ENCODE measurements at places on chromosomes 6 and 20. TPM values are rescaled to one million over a fixed set of nuclear protein-coding genes. Genes with fewer than 3 reads are reported as not detected.

GRCh38 chr6:154298297-154298696, 58.3 kb downstream of the IPCEF1 start:
- DNase-seq: no peak

DNA sequence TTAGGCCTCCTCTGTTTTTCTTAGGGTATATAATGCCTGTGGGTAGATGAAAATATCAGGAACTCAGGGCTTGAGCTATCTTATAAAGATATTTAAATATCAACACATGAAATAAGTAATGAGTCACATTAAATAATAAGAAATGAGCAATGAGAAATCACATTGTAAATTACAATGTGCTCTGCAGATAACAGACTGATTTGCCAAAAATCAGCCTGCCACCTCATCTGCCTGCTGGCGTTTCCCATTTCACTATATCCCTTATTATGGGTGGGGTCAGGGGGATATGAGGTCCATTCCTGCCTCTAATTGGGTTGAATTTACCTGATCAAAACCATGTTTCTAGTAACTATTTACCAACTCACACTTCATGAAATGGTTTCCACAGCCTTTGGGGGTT, 335.2 kb downstream of the CDC5L start:
- no peak for DNase-seq

DNA sequence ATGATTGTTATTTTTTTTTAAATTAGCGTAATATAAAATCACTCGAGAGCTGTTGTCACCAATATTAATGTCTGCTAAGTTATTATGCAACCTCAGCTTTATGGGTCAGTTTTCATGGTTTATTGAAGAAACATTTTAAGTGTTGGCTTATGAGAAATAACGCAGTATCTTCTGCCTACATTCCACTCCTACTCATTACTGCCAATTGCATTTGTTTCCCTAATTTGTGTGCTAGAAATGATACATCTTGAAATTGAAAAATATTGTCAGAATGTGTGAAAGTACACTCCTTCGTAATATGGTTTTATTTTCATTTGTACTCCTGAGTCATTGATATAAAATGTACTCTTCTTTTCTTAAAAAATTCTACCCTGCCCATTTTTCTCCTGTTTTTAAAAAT, 333.3 kb upstream of the HSF2 start:
- DNase-seq: no peak

DNA sequence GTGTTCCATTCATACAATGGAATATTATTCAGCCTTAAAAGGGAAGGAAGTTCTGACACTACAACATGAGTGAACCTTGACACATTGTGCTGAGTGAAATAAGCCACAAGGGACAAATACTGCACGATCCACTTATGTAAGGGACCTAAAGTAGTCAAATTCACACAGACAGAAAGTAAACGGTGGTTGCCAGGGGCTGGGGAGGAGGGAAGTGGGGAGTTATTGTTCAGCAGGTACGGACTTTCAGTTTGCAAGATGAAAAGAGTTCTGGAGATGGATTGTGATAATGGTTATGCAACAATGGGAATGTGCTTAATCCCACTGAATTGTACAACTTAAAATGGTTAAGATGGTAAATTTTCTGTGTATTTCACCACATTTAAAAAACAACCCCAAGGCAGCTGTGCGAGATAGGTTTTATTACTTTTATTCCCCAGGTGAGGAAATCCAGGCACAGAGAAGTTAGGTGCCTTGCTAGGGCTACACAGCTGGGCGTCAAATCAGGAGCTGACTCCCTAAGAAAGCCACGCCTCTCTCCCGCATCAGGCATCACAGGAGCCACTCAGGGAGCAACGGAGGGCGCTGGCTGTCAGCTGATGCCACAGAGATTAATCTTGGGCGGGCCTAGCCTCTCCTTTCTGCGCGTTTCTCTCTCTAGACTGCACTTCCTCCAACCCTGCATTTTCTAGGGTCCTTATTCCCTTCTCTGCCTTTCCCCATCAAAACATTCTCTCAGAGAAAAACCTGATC, 9.3 kb upstream of the TRAF3IP2 start:
- DNase-seq: no peak

DNA sequence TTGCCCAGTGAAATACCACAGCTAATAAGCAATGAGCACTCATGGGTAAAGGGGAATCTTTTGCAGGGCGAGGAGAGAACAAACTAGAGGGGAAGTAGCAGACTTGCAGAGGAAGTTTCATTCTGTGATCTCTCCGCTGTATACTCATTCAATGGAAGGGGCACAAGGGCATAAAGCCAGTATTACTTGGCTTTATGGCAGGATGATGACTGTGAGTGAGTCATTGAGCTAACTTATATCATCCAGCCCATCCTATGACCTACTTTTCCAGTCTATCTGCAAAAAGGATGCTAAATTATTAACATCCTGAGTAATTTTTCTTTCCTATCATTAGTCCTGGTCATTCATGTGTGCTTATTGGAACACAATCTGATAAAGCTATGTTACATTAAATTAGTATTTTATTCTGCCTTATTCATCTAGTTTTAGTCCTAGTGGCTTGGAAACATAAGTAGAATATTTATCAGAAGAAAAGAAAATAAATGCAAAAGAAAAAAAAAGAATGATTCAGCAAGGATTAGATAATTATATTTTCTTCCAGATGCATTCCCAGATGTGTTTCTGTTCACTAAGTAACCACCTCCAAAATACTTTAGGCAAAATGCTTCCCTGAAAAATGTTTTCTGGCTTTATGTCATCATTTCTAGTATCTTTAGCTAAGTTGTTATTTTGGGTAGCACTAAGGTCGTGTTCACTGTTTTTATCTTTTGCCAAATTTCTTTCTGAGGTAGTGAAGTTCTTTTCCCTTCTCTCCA, 471.7 kb downstream of the CDKAL1 start:
- DNase-seq: no peak

- DNase-seq: peak; percentile 52
Measured at GRCh38 chr6:134882426-134883038, 67.4 kb downstream of the ALDH8A1 start.

- DNase-seq: no peak
Measured at GRCh38 chr6:163466839-163467390, 52.4 kb downstream of the QKI start.

DNA sequence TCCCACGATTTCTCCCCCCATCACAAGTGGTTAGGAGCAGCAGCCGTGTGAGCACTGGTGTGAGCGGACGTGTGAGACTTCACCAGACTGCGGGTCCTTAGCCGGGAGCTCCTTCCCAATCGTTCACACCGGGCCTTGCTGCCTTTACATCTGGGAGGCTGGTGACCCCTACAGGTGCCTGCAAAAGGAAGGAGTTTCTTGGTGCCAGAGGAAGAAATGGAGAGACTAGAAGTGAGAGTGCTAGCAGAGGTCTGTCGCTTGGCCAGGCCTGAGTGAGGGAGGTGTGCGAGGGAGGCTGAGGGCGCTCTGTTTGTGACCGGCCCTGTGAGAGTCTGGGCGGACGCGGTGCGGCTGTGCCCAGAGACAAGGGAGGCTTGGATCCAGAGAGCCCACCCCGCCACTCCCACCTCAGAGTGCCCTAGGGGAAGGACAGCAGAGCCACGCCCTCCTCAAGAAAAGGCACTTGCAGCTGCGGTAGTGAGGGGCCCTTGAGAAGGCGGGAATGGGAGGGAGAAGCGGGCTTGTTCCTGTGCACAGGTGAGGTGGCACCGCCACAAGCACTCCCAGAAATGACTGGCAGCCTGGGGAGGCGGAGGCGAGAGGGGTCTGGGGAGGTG, 10.0 kb upstream of the ARMC2 start:
- DNase-seq: no peak

GRCh38 chr6:95357380-95358020, 219.8 kb upstream of the MANEA start:
- no peak for DNase-seq

GRCh38 chr6:18136260-18136659, 13.8 kb upstream of the NHLRC1 start:
- DNase-seq: no peak

DNA sequence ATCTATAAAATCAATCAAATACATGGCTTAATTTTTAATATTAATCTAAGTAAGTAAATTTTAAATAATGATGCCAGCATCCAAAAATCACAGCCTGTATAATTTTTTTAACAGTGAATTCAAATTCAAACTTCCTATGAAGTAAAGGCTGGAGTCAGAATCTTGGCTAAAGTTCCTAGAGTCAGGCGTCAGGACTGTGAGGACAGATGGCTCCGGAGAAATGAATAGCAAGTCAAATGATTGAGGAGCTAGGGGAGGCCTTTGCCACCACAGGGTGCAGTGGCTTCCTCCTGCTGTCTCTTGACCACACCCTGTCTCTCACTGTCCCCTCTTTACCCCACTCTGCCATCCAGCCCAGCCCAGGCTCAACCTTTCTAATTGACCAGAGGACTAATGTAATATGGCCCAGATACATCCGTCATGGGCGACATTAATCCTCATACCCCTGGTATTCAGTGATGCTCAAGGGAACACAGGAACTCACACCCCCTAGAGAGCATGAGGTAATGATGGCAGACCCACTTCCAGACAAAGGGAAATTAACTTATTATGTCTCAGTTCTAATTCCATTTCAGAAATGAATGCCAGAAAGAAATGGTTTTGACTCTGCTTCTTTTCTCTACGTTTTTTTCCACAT, 53.4 kb downstream of the OPRM1 start:
- DNase-seq: no peak

- no peak for DNase-seq
Measured at GRCh38 chr6:141726248-141726647, 406.5 kb upstream of the GJE1 start.

DNA sequence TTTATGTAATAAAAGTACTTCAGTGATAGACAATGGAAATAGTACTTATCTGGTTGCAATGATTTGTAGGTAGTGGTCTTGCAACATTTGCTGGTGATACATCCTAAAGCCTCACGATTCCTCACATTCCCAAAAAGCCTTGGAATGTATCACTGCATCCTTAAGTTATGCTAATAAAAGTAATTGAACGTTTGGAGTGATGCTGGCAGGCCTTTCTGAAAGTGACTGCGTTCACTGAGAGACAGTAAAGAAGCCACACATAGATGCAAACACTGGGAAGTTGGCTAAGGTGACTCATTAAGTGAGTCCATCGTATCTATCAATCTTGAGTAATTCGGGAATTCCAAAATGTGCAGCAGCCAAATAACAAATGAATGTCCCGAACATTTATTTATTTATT, 444.1 kb upstream of the SOX4 start:
- no peak for DNase-seq

DNA sequence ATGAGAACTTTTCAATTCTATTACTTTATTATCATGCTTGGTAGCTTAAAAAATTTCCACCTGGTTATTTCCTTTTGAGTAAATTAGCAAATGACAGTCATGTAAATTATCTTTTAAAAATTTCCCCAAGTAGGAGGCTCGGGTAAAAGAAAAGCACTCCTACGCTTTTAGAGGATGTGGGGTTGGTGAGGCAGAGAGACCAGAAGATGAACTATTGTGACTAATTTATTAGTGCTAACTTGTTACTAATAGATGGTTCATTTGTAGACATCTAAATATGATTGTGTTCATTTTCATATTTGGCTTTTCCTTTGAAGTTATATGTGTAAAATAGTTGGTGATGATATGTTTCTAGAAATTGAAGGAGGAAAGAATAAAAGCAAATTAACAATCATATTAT, 27.0 kb downstream of the ZNF292 start:
- no peak for DNase-seq

- DNase-seq: no peak
Measured at GRCh38 chr6:156840136-156840535, 63.0 kb downstream of the ARID1B start.

GRCh38 chr6:105651969-105652368, 249.1 kb upstream of the PREP start:
- DNase-seq: no peak

DNA sequence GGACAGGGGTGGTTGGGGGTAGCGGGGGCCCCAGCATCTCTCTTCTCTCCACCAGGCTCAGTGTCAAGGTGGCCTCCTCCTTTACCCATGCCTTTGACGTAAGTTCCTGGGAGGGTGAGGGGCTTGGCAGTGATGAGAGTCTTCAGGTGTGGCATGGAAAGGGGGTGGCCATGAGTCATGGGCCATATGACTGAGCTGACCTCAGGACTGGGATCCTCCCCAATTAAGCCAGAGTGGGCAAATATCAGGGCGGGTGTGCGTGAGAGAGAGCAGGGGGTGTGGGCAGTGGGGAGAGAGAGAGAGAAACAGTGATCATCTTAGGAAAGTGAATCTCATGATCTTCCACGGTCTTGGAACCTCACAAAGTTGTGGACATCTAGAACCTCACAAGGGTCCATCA, 8.2 kb upstream of the BPIFB4 start:
- no peak for DNase-seq

GRCh38 chr20:60904730-60905129, 347.3 kb upstream of the CDH4 start:
- no peak for DNase-seq

GRCh38 chr20:49387581-49387939, 94.9 kb downstream of the KCNB1 start:
- no peak for DNase-seq

NPEPL1 gene
- total RNA-seq: 79.0 TPM

ADGB gene
- not detected for total RNA-seq

DUSP15 gene
- total RNA-seq: not detected

SLC12A5 gene
- total RNA-seq: not detected

TXLNB gene
- 0.41 TPM for total RNA-seq

PREX1 gene
- total RNA-seq: 101 TPM

TRMT11 gene
- 30.3 TPM for total RNA-seq

Measured in T-cell (primary cell).